ENCODE measurements at places on chromosomes 2 and 18.

- H3K27ac ChIP-seq = no peak overlapping the region
- DNase-seq = no peak
- no peak overlapping the region for H3K4me3 ChIP-seq
- H3K36me3 ChIP-seq = peaks cover 2% of the 10 kb centered on the region
These were observed 232.2 kb downstream of the HDAC4 start for GRCh38 chr2:239168575-239168974.

DNA sequence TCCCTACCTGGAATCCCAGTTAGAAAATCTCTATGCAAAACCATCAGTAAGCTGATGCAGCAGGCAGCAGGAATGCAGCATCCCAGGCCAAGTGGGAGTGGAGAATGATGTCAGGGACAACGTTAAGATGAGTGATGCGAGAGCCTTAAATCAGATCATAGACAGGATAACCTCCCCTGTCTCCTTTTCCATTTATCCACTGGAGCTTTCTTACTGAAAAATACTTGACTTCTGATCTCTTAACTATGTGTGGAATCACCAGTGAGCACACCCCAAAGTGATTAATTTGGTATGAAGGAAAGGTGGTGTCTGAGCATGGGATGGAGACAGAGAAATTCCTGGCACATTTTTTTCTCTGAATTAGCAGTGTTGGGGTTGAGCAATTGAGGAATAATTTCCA, 98.0 kb downstream of the RND3 start:
- H3K27me3 ChIP-seq = no peaks in the 10 kb centered on the region
- no peaks in the 10 kb centered on the region for H3K4me1 ChIP-seq

DNA sequence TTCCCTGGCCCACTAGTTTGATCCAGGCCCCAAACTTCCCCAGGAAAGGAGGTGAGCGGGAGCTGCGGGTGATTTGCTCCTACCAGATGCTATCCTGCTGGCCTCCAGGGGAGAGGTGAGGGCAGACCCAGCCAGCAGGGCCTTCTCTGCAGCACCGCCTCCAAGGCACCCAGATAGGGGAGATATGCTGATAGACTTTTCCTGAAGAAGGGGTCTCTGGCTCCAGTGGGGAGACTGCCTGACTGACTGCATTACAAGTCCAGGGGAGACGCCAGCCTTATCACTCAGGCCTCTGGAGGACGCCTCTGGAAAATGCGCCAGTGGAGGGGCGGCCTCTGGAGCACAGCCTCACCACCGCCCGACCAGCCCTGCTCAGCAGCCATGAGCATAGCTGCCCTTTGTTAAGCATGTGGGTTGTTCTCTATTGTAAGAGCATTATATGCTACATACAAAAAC, 60.6 kb upstream of the SMAD7 start:
- H3K36me3 ChIP-seq = no peaks in the 10 kb centered on the region
- no peak overlapping the region for H3K27ac ChIP-seq
- no peaks in the 10 kb centered on the region for H3K27me3 ChIP-seq
- H3K4me3 ChIP-seq = no peak overlapping the region

DNA sequence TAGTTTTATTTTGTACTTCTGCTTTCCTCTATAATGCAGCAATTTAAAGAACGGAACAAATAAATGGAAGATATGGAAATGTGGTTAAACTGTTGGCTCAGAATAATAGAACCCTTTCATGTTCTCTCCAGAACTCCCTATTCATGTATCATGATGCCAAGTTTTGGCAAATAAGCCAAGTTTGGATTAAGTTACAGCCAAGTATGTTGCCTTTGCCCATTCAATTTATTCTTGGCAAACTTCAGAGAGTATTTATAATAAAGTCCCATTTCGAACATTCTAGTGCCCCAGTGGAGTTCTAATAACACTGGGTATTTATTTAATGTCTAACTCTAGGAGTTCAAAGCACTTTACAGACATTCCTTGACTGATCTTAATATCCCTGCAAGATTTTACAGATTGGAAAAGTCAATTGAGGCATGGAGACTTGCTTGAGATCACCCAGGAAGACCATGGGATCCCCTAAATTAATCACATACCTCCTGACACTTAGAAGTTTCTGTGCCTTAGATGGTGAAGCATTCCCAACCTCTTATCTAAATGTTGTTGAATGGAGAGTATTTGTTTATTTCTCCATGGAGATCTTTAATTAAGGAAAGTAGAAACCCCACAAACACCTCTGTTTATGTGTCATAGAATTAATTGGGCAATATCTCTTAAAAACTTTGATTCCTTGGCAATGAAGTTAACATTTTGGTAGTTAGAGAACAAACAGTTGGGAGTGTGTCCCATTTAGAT, 106.7 kb downstream of the ACKR3 start:
- H3K36me3 ChIP-seq = no peaks in the 10 kb centered on the region
- no peak overlapping the region for H3K4me3 ChIP-seq
- no peaks in the 10 kb centered on the region for H3K27me3 ChIP-seq
- no peak overlapping the region for H3K27ac ChIP-seq
- H3K4me1 ChIP-seq = peaks cover 13% of the 10 kb centered on the region
- DNase-seq = no peak

DNA sequence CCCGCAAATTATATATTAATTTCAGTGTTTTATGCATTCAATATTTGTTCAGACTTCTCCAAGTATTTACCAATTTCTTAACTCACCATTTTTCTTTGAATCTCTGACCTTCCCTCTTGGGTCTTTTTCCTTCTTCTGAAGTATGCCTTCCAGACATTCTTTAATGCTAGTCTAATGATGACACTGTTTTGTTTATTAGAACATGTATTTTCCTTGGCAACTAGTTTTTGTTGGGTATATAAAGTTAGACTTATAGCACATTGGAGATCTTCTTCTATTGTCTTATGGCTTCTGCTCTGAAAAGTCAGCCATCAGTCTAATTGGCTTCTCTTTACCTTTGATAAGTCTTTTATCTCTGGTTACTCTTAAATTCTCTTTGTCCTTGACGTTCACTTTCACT, 423.2 kb upstream of the NRP2 start:
- H3K27ac ChIP-seq = no peak overlapping the region
- H3K4me1 ChIP-seq = no peaks in the 10 kb centered on the region
- no peaks in the 10 kb centered on the region for H3K36me3 ChIP-seq
- H3K4me3 ChIP-seq = no peak overlapping the region
- H3K27me3 ChIP-seq = no peaks in the 10 kb centered on the region
